ENCODE measurements at places on chromosomes 2 and 18. TPM values are rescaled to one million over a fixed set of nuclear protein-coding genes. Genes with fewer than 3 reads are reported as not detected.
A peak's percentile ranks its signal among the peaks of the same experiment; 100 is the strongest.

The ACKR3 gene
- total RNA-seq: 49.1 TPM

The SH3BP4 gene
- total RNA-seq: 12.9 TPM

- no peak for DNase-seq
Measured at GRCh38 chr2:88603146-88603545, 24.1 kb downstream of the EIF2AK3 start.

- no peak for DNase-seq
Measured at GRCh38 chr18:26103579-26103978, 13.2 kb upstream of the SS18 start.

- no peak for DNase-seq
Measured at GRCh38 chr2:155696571-155696970, 636.0 kb downstream of the NR4A2 start.

DNA sequence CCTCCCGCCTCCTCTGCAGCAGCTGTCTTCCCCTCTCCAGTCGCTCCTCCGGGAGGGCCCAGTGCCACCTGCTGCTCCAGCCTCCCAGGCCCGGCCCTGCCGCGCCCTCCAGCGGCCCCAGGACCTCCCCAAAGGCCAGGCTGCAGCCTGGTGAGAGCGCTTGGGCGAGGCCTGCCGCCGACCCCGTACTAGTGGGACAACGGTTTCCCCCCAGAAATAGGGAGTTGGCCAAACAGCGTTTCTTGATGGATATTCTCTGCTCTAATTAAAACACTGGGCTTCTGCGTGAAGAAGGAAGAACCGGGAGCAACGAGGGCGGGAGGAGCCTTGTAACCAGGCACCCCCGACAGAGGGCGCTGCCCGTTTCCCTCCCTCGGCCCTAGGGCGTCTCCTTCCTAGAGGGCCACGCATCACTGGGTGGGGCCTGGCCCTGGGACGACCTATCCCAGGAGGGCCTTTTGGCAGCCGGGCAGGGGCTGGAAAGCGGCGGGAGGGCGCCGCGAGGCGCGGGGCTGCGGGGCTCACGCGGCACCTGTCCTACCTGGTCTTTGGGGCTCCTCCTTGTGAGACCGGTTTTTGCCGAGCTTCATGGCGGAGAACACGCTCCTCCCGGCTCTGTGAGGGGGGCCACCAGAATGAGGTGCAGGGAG lies 25.4 kb upstream of the OTOF start:
- peak; percentile 58 for DNase-seq

DNA sequence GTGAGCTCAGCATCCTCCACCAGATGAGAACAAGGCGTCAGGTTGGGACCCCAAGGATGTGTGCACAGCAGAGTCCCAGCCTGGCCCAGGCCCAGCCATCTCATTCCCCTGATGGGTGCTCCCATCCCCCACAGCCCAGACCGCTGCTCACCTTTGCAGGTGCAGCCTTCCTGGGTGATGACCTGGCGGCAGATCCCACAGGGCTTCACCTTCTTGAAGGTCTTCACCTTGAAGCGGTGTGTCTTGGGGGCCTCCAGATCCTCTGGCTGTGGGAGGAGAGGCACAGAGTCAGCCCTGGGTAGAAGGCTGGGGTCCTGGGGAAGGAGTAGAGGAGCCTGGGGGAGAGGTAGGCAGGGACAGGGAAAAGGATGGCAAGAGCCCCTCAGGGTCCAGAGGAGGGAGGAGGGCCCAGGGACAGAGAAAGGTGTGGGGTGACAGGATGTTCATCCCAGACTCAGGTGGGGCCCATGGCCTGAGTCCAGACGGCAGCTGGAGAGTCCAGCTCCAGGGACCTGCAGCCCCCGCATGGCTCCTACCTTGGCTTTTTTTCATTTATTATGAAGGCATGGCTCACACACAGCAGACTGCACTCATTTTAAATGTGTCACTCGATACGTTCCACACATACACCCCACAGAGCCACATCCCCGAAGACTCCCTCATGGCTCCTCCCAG lies 11.9 kb downstream of the TNS1 start:
- DNase-seq: no peak

Measured in heart right ventricle (tissue), 16 donors.